ENCODE measurements at places on chromosomes 13 and 19. TPM values are rescaled to one million over a fixed set of nuclear protein-coding genes. Genes with fewer than 3 reads are reported as not detected.

PRTN3 gene
- total RNA-seq: 2.7 TPM

CGB5 gene
- total RNA-seq: not detected

DNA sequence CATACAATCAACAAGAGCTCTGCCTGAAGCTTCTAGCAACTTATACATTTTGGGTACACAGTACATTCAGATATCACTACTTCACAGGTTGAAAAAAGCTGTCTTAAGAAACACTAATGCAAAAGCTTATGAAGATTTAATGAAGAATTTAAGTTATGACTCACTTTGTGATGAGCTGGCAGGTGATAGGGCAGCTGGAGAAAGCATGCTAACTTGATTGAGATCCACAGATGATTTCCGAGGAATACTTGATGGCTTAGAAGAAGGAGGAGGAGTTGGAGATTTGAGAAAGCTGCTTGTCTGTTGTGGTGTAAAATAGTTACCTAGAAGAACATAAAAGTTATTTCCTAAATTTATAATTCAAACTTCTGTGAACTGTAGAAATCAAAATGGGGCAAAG, 23.3 kb downstream of the EXOSC8 start:
- DNase-seq: no peak

- peak; percentile 68 for DNase-seq
Observed at GRCh38 chr13:40170982-40171381, 495.5 kb downstream of the FOXO1 start.

- DNase-seq: no peak
Observed at GRCh38 chr19:47615230-47615629, 6.3 kb downstream of the BICRA start.

DNA sequence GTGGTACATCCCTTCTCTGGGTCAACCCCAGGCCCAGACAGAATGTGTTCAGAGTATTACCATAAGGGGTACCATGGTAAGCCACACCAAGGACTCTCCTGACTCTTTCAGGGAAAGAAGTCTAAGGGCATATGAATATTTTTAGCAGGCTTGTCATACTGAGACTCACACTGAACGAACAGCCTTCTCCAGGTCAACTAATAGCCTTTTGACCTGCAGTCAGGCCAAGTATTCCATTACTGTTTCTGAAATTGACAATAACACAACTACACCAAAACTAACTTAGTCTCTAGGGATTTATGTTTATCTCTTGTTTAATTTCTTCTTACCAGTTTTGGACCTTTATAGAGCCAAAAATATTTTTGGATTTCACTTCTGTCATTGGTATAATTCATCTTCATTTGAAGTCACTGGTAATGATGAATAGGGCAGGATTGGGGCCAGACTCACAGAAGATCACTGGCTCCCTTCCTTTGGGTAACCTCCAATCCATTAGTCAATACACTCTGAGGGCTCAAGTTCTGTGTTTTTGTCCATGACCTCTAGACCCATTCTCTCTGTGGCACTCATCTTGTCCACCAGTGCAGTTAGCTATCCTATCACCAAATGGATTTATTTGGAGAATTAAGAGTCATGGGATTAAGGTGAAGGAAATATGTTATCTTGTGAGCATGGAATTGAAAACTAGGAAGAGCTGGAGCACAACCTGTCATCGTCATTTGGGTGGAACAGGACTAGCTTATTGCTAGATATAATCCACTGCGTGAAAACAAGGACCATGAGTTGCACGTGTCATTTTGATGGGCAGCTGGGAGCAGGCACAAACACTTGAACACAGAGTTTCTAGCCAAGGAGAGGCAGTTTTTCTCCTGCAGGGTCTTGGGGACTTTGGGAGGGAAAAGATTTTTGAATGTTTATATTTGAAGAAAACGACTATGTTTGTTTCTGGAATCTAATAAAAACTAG, 313.3 kb downstream of the DCLK1 start:
- DNase-seq: no peak

GRCh38 chr13:63367522-63368198, 1952.0 kb upstream of the PCDH20 start:
- no peak for DNase-seq

- no peak for DNase-seq
Observed at GRCh38 chr19:10677751-10678150, 23.5 kb upstream of the QTRT1 start.

All from HCT116 (cell line).